Jurkat, Clone E6-1 (cell line): ENCODE measurements at places on chromosomes 1 and 21.

- DNase-seq, result no peak
Observed at GRCh38 chr1:12166834-12167492, at the start of gene TNFRSF1B. TNFRSF1B (plus strand) TSS chr1:12166991; CDS start chr1:12167092, 101 bp downstream.

DNA sequence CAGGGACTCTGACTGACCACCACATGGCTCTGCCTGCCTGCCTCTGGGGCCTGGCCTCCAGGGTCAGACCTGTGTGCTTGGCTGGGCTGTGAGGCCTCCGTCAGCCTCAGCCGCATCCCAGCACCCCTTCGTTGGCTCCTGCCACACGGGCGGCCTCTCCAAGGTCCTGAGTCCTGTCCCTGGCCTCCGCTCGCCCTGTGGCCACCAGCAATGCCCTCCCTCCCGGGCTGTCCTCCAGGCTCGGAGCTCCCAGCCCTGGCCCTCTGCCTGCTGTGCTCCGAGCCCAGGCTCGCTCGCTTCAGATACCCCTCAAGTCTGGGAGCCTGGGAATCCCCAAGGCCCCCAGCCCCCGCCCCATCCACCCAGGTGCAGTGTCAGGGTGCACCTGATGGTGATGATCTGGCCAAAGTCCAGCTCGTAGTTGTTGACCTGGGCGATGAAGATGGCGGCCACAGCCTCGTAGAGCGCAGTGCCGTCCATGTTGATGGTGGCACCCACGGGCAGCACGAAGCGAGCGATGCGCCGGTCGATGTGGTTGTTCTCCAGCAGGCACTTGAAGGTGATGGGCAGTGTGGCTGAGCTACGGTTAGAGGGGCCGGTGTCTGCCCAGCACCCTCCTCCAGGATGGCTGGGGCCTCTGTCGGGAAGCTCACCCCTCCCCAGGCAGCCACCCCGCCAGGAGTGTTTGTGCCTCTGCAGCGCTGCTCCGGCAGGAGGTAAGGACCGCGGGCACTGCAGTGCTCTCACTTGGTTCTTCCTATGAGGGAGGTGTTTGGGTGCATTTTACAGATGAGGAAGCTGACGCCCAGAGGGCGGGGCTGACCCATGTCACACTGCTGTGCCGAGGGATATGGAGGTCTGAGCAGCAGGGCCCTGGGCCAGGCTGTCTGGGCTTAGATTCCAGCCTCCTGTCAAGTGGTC, 28.5 kb downstream of the PODN start:
- no peak for DNase-seq

GRCh38 chr1:101967871-101968270, 28.9 kb downstream of the OLFM3 start:
- DNase-seq, result no peak

GRCh38 chr1:8358897-8359616, 41.1 kb downstream of the SLC45A1 start:
- DNase-seq, result no peak

DNA sequence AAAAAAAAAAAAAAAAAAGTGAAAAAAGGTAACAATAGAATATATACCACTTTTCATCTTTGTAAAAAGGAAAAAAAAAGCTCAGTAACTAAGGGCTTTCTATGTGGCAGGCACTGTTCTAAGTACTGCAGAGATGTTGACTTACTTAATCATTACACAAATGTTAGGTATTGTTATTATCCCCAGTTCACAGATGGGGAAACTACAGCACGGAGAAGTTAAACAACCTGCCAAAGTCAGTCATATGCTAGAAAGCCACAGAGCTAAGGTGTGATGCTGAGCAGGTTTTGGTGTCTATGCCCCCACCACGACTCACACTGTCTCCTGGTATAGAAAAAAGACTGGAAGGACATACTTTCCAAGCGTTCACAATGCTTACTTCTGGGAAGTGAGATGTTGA, 6.6 kb upstream of the PNRC2 start:
- DNase-seq, result no peak

- DNase-seq, result no peak
Observed at GRCh38 chr1:23178950-23179349, 10.3 kb upstream of the LUZP1 start.

DNA sequence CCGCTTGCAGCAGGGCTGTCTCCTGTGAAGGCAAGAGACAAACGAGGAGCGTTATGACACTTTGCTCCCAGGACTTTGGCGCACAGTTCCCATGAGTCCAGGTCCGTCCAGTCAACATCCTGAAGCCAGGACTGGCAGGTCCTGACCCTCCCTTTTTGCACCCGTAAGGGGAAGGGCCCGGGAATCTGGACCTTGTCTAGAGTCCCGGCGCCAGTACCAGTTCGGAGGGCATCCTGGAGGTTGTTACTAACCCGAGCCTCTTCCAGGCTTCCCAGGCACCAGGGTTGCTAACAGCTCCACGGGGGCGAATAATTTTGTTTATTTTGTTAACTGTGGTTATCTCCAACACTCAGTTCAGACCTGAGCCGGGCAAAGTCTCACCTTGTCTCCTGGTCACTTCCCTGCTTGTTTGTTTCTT, 682 bp upstream of the RWDD3 start:
- no peak for DNase-seq

GRCh38 chr1:205589618-205590456, 42.0 kb downstream of the ELK4 start:
- DNase-seq, result no peak

GRCh38 chr1:181192316-181192715, 103.8 kb downstream of the IER5 start:
- DNase-seq, result no peak
